ENCODE measurements at places on chromosomes 1 and 21.

DNA sequence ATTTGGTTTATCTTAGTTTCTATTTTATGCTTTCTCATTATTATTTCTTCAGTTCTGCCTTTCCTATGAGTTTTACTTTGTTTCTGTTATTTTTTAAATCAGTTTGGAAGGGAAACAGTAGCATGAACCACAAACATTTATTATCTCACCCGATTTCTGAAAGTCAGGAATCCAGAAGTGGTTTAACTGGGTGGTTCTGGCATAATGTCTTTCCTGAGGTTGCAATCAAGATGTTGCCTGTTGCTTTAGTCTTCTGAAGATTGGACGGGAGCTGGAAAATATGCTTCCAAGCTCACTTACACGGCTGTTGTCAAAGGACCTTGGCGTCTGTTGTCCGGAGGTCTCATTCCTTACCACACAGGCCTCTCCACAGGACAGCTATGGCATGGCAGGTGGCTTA, 50.4 kb downstream of the SNRPE start:
- no peak for DNase-seq

GRCh38 chr1:150065184-150065871, 2.2 kb upstream of the VPS45 start:
- no peak for DNase-seq

- DNase-seq = no peak
Observed at GRCh38 chr1:186708694-186709097, 28.5 kb upstream of the PTGS2 start.

GRCh38 chr1:227767401-227768124, 32.3 kb downstream of the SNAP47 start:
- DNase-seq = no peak

- no peak for DNase-seq
Observed at GRCh38 chr1:94305704-94306103, 68.3 kb upstream of the ARHGAP29 start.

DNA sequence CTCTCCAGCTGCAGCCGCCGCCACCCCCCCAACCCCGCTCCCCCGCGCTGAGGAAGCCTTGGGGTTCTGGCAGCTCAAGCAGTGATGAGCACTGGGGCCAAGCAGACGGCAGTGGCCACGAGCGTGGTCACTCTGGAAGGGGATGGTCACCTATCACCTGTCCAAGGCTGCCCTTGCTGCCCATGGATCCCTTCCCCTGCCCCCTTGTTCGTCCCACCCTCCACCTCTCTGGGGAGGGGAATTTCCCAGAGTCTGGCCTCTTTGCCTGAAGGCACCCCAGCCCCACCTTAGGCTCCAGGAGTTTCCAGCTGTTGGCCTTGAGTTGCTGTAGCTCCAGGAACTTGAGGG, 7.2 kb upstream of the SMIM12 start:
- no peak for DNase-seq

GRCh38 chr1:76583235-76583868, 283.9 kb upstream of the ST6GALNAC5 start:
- DNase-seq = no peak

- DNase-seq = no peak
Observed at GRCh38 chr21:22711636-22712035, 1713.4 kb downstream of the NCAM2 start.

DNA sequence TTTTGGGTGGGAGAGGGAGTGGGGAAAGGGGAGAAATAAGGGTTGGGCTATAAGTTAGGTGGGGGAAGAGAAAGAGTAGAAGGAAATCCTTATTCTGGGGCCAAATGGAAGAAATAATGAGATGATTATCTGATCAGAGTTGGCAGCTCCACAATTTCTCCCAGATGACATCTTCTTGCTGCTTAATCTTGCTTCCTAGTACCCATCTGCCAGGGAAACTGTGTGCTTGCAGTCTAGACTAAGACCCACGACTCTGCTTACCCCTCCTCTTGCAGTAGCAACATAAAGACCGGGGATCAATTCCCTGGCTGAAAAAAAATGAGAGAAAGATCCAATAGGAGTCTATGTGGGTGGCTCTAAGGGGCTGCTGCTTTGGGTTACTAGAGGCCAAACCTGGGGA, 95.6 kb downstream of the PAPPA2 start:
- no peak for DNase-seq

- DNase-seq = no peak
Observed at GRCh38 chr1:70528590-70529333, 117.7 kb downstream of the CTH start.

Measured in stimulated activated CD8-positive, alpha-beta memory T cell treated with anti-CD3 and anti-CD28 coated beads, Interleukin-2, amount 100 ng/mL, for 1 hour (primary cell).